ENCODE measurements at places on chromosomes 5 and 9.

DNA sequence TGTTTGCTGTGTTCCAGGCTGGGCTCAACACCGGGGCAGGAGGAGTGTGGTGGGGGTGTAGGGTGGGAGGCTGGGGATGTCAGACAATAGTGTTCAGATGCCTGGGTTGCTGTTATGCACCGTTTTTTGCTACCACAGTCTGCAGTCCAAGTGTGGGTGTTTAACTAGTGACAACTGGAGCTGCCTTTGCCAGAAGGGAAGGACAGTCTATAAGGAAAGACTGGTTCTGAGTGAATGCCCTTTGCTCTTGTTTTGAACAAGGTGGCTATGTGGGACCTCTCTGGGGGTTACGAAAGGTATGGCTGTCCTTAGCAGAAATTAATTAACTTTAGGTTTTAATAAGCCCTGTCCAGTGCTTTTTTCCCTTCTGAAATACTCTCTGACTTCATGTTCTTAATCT, 118.5 kb upstream of the GNA14 start:
- no peak for DNase-seq

- no peak for DNase-seq
Measured at GRCh38 chr5:94777056-94777880, 158.8 kb downstream of the SLF1 start.

GRCh38 chr9:136769710-136770191, 5.4 kb upstream of the LCN15 start:
- peak; percentile 63 for DNase-seq

GRCh38 chr5:170441393-170441784, 52.2 kb upstream of the KCNMB1 start:
- no peak for DNase-seq

GRCh38 chr9:89884356-89885083, 279.7 kb downstream of the GADD45G start:
- no peak for DNase-seq

DNA sequence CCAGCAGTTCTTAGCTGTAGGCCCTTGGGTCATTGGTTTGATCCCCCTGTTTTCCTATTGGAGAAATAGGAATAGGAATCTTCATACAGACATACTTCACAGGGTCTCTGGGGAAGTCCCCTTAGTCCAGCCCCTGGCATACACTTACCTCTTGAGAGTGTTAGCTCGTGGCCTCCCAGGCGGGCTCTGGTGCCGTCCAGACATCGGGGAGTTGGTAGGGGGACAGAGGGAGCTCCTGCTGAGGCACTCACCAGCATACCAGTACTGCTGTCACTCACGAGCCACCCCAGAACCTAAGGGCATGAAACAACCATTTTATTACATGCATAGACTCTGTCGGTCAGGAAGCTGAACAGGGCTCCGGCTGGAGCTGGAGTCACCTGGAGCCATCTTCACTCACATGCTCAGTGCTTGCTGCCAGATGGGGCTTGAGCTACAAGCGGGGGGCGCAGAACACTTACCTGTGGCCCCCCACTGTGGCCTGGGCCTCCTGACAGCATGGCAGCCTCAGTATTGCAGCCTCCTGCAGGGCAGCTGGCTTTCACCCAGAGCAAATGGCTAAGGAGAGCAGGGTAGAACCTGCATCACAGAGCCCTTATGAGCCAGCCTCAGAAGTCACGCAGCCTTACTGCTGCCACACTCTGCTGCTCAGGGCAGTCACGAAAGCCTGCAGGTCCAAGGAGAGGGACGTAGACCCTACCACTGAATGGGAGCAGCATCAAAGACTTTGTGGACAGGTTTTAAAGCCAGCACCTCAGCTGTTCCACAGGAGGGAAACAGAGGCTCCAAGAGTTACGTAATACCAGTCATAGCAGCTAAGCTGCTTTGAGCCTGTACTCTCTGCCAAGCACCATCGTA, 58.3 kb upstream of the ANGPTL2 start:
- no peak for DNase-seq

- DNase-seq: no peak
Measured at GRCh38 chr5:17261075-17261474, 43.6 kb downstream of the BASP1 start.

- DNase-seq: no peak
Measured at GRCh38 chr5:67331296-67331925, 134.8 kb upstream of the CD180 start.

All from CD4-positive, alpha-beta T cell treated with Interleukin-2 at 100 ng/mL for 4 hours (primary cell).